ENCODE measurements at places on chromosomes 5 and 9.

DNA sequence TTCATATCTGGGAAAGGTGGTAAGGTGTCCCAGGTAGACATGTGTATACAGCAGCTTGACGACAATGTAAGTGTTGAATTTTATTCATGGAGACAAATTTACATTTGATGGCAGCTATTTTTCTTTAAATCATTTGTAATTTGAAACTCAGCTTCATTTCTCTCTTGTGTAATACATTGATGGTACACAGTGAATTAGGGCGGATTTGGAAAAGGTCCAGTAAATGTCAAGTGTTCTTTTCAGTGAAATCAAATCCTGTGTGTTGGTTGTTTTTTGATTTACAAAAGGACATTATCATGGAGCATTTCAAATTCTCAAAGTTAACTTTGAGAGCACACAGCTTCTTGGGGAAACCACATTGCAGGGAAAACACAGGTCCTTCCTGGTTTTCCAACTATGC, 30.0 kb upstream of the PCSK1 start:
- no peak for DNase-seq

- DNase-seq: no peak
These were observed 12.7 kb downstream of the PTPDC1 start for GRCh38 chr9:94096819-94097577.

DNA sequence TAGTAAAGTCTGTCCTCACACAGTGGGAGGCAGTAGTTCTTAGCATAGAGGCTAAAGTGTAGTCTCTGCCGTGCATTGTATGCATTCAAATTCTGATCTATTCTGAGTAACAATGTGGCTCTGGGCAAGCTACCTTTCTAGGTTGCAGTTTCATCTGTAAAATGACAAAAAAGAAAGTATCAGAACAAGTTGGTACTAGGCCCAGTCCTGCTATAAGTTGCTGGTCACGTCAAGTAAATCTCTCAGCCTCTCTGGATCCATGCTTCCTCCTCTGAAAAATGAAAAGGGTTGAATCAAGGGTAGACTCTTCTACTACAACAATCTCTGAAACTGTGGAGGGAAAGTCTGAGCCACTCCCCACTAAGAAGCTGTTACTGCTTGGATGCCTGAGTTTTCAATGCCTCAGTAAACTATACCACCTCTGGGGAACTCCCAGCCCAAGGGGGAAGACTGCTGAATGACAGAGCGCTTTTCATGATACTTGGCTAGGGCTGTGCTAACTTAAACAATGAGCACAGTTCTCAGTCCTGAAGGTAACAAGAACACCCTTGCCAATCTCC, 34.5 kb upstream of the SPARC start:
- DNase-seq: no peak

DNA sequence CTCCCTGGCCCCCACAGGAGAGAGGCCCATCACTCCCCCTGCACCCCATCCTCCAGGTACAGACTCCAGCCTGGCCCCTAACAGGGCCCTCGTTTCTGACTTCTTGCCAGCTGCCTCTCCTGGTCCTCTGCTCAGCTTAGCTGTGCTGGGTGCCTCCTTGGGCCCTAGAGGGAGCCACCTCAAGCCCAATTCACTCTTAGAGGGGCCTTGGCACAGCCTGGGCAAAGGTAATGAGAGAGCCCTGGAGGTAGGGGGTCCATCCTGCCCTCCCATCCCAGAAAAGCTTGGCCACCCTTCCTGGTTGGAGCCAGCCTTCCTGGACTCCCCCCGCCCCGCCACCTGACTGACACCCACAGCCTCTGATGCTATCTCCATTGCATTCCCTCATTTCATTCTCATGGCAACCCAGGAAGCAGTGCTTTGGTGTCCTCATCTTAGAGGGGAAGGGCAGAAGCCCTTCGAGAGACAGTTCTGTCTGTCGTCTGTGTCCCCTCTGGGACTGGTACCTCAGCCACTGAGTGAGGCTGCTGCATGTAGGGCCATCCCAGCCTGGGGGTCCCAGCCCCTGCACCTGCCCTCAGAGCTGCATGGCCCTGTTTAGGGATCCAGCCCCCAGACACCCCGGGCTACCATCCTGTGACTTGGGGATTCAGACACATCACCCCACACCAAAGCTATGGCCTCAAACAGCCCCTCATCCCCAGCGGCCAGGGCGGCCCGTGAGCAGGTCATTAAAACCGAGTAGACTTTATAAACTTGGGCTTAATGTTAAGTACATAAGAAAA, 95.5 kb downstream of the BARX1 start:
- DNase-seq: no peak

DNA sequence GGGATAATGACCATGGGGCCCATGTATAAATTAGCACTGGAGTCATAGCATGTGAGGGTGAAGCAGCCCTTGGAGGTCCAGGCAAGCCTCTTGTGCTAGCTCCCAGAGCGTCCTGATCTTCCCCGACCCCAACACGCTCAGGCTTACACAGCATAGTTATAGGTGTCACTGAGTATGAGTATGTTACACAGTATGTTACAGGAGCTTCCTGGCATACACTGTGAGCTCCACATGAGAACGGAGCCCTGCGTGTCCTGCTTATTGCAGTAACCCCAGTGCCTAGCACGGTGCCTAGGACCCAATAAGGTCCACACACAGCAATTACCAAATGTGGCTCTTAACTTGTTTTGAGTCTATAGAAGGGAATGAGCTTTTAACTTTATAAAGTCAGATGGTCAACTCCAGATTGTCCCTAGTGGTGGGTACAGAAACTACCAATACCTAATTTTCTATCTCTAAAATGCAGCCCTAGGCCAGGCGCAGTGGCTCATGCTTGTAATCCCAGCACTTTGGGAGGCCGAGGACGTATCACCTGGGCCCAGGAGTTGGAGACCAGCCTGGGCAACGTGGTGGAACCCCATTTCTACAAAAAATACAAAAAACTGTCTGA, 64.1 kb downstream of the PLAC8L1 start:
- peak; percentile 37 for DNase-seq

- DNase-seq: no peak
These were observed 1171.2 kb downstream of the CDH12 start for GRCh38 chr5:21681911-21682310.

GRCh38 chr9:127450243-127450760, 904 bp downstream of the RPL12 start:
- DNase-seq: no peak

- DNase-seq: peak; percentile 60
These were observed 646 bp downstream of the SWI5 start for GRCh38 chr9:128276574-128277270.

DNA sequence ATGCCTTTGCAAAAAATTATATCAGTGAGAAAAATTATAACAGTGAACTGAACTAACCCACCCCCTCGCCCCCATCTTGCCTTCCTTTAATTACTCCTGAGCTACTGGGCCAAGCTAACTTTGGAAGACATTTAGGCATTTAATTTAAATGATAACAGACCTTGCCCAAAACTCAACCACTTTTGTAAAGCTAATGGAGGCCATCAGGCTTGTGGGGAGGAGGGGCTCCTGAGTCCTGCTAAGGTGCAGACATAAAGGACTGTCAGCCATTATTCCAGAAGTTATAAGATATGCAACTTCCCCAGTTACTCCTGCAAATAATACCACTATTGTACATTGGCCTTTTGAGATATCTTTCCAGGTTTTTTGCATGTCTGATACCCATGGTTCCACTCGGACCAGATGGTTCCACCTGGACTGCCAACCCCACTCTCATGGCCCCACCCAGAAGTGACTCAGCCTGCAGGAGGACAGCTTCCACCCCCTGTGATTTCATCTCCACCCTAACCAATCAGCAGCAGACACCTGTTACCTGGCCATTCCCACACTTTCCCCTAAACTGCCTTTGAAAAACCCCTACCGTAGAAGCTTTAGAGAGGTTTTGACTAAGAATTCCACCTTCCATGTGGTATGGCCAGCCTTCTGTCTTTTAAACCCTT, 805.4 kb upstream of the CDH6 start:
- DNase-seq: no peak

DNA sequence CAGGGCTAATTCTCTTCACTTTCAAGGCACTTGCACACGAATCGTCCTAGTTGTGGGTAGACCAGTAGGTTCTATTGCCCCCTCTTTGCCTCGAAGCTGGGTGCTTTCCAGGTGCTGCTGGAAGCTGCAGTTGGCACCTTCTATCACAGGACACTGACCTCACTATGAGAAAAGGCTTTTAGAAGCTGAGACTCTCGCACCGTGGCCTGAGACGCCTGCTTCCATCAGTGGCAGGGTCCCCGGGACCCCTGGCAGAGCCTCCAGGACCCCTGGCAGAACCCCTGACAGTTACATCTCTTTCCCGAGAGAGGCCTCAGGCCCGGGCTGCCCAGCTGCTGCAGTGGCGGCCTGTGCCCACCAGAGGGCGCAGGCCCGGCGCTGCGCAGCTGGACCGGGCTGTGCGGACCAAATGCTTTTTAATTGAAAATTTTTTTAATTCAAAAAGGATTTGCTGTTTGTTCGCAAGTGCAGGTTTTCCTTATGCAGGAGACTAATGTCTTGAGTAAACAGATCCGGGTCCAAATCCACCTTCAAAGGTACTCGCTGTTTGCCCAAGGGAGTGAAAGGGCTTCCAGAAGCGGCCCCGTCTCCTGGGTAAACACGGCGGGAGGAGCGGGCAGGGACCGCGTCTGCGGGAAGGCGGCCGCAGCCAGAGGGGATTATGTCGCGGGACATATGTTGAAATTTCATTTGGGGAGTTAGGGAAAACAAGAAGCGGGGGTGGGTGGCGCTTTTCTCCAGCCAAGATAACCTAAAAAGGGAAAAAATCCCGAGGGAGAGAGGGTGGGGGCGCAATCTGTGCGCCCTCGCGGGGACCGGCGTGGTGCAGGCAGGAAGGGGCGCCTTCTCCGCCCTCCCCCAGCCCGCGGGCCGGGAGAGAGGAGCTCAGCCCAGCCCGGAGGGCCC, 114.5 kb upstream of the LMX1B start:
- DNase-seq: peak; percentile 67

DNA sequence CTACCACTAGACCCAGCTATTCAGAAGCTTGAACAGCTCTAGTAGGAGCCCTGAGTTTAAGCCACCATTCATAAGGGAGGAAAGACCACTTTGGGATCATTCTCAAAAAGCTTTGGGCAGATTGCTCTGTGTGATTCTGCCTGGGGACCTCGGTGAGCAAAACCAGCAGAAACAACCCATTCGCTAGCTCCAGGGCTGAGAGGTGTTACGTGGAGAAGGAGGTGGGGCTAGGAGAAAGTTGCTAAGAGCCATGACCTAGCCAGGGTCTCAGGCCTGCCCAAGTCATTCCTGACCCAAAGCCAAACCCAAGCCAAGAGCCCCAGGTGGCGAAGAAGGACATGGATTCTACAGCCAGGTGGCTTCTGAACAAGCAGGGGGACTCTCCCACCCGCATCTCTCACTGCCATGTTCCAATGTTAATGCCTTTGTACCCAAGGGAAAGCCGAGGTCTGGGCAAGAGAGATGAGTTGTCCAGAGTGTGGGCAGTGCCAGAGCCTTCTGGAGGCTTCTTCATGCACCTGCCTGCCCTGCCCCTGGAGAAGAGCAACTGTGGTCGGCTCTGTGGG, 4.0 kb upstream of the BARHL1 start:
- DNase-seq: no peak

Measured in iPS-NIHi11 (cell line).